Caco-2 (cell line): ENCODE measurements at places on chromosomes 4 and X. TPM values are rescaled to one million over a fixed set of nuclear protein-coding genes. Genes with fewer than 3 reads are reported as not detected.
A peak's percentile ranks its signal among the peaks of the same experiment; 100 is the strongest.

DNA sequence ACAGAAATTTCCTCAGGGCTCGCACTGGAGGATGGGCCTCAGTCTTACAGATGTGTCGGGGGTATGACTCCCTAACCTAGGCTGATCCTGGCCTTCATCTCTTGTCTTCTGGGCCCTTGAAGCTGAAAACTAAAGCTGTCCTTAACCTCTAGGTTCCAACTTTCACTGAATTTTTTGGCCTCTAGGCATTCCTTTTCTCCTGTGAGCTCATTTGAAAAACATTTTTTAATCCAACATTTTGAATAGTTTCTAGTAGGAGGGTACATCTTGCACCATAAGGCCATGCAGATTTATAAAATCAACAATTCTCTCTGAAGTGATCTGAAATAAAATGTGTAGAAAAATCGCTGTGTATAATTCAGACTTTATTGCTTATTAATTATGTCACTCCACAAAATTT is 19.7 kb downstream of the RWDD4 start:
- DNase-seq: no peak
- no peaks in the 10 kb centered on the region for H3K27me3 ChIP-seq
- no peak overlapping the region for H3K27ac ChIP-seq
- H3K36me3 ChIP-seq: no peaks in the 10 kb centered on the region
- H3K4me3 ChIP-seq: no peak overlapping the region
- no peaks in the 10 kb centered on the region for H3K4me1 ChIP-seq

DNA sequence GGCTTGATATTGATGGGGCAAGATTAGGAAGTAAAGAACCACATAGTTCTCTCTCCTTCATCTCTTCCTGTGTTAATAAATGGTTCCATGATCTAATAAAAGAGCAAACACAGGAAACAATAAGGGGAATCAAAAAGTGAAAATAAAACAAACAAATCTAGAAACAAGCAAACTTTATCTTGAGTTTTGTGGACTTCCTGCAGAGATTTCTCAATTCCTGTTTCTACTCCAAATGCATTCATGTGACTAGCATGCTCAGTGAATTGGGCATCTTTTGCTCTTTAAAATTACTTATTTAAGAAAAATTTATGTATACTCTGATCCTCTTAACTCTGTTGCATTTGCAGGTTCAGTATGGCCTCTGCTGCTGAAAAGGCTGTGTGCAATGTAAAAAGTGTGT is 682.0 kb downstream of the KCTD8 start:
- H3K36me3 ChIP-seq: no peaks in the 10 kb centered on the region
- H3K27ac ChIP-seq: no peak overlapping the region
- no peaks in the 10 kb centered on the region for H3K27me3 ChIP-seq
- no peak overlapping the region for H3K4me3 ChIP-seq
- DNase-seq: no peak

DNA sequence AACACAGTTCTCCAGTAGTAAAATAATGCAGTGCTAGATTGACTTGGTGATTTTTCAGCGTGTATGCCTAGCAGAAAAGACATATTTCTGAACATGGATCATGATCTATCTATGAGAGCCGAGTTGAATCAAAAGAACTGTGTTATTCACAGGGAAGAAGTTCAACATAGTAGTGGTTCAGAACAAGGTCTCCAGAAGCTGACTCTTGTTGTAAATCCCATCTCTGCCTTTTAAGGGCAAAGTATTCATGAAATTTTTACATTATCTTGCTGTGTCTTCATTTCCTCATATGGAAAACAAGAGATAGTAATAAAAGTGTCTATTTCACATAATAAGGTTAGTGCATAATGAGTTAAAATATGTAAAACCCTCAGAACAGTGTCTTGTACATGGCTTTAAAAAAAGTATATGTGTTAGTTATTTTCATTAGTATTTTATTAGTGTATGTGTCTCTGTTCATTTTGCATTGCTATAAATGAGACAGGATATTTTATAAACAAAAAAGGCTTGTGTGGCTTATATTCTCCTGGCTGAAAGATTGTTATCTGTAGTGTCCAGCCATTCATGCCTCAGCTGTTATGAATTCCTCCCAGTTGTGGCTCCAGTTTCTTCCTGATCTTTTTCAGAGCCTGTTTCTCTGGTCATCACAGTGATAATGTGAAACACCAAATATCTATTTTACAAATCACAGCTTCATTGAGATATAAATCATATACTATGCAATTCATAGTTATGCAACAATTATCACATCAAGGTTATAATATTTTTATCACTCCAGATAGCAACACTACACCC is 1351.2 kb downstream of the STIM2 start:
- no peak for DNase-seq
- no peak overlapping the region for H3K4me3 ChIP-seq
- H3K4me1 ChIP-seq: no peaks in the 10 kb centered on the region
- no peak overlapping the region for H3K27ac ChIP-seq

Gene MAGEA8
- not detected in 2 replicates for total RNA-seq

GRCh38 chrX:130902783-130903613 is at the start of gene ENOX2:
Gene ENOX2 (minus strand): TSS chrX:130903209. CDS start chrX:130703216, 199,993 bp downstream.
- no peak within 1 kb of the TSS for H3K27ac ChIP-seq
- H3K4me3 ChIP-seq: peak within 1 kb of the TSS; percentile 64
- peak; percentile 95 for DNase-seq
- no peaks in the 10 kb centered on the region for H3K27me3 ChIP-seq

Gene RRH
- total RNA-seq: 0.34 and 0.37 TPM in 2 replicates

DNA sequence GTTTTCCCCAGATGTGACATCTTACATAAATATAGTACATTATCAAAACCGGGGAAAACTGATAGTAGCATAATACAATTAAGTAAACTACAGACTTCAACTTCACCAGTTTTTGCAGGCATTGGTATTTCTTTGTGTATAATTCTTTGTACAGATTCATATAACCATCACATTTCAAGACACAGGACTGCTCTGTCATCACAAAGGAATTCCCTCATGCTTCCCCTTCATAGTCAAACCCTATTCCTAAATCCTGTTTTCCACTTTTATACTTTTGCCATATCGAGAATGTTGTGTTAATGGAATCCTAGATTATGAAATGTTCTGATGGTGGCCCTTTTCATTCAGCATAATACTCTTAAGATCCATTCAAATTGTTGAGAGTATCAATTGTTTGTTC is 36.0 kb downstream of the STIM2 start:
- no peak overlapping the region for H3K27ac ChIP-seq
- no peaks in the 10 kb centered on the region for H3K4me1 ChIP-seq
- no peaks in the 10 kb centered on the region for H3K36me3 ChIP-seq
- DNase-seq: no peak
- no peaks in the 10 kb centered on the region for H3K27me3 ChIP-seq

Gene AREG
- total RNA-seq: 146 and 162 TPM in 2 replicates

DNA sequence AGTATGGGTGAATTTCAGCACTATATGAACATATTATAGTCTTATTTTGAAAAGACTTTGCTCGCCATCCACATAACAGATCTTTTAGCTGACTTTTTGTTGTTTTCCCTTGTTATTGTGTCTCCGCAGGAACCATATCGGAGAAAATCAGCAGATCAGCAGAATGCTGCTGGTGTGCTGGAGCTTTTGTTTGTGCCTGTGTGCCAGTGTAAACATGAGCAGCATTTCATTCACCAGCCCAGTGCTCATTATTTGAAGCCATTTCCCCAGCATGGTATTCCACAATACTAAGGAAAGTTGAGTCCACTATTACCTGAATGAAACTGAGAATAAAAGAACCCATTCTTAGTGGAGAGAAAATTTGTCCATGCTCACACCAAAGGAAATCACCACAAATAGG is 261.8 kb upstream of the ARX start:
- H3K4me1 ChIP-seq: no peaks in the 10 kb centered on the region
- DNase-seq: no peak
- no peaks in the 10 kb centered on the region for H3K27me3 ChIP-seq
- H3K36me3 ChIP-seq: no peaks in the 10 kb centered on the region
- H3K27ac ChIP-seq: no peak overlapping the region

- no peak overlapping the region for H3K27ac ChIP-seq
- H3K4me3 ChIP-seq: no peak overlapping the region
- H3K4me1 ChIP-seq: no peaks in the 10 kb centered on the region
- no peaks in the 10 kb centered on the region for H3K27me3 ChIP-seq
These were observed 45.9 kb downstream of the VSIG4 start for GRCh38 chrX:65993915-65994460.

- H3K36me3 ChIP-seq: no peaks in the 10 kb centered on the region
- no peaks in the 10 kb centered on the region for H3K27me3 ChIP-seq
- no peaks in the 10 kb centered on the region for H3K4me1 ChIP-seq
These were observed 18.5 kb downstream of the PDK3 start for GRCh38 chrX:24483596-24483995.

GRCh38 chr4:39043861-39044363 is 11.7 kb upstream of the TMEM156 start:
- peak overlapping the region; percentile 92 for H3K27ac ChIP-seq
- H3K4me3 ChIP-seq: peak overlapping the region; percentile 42
- no peaks in the 10 kb centered on the region for H3K36me3 ChIP-seq
- H3K27me3 ChIP-seq: no peaks in the 10 kb centered on the region

GRCh38 chr4:123676890-123677229 is 280.3 kb downstream of the SPRY1 start:
- no peak overlapping the region for H3K27ac ChIP-seq
- no peaks in the 10 kb centered on the region; the same call in 1 of the 2 replicates for H3K4me1 ChIP-seq
- H3K27me3 ChIP-seq: no peaks in the 10 kb centered on the region
- H3K4me3 ChIP-seq: no peak overlapping the region
- H3K36me3 ChIP-seq: no peaks in the 10 kb centered on the region

DNA sequence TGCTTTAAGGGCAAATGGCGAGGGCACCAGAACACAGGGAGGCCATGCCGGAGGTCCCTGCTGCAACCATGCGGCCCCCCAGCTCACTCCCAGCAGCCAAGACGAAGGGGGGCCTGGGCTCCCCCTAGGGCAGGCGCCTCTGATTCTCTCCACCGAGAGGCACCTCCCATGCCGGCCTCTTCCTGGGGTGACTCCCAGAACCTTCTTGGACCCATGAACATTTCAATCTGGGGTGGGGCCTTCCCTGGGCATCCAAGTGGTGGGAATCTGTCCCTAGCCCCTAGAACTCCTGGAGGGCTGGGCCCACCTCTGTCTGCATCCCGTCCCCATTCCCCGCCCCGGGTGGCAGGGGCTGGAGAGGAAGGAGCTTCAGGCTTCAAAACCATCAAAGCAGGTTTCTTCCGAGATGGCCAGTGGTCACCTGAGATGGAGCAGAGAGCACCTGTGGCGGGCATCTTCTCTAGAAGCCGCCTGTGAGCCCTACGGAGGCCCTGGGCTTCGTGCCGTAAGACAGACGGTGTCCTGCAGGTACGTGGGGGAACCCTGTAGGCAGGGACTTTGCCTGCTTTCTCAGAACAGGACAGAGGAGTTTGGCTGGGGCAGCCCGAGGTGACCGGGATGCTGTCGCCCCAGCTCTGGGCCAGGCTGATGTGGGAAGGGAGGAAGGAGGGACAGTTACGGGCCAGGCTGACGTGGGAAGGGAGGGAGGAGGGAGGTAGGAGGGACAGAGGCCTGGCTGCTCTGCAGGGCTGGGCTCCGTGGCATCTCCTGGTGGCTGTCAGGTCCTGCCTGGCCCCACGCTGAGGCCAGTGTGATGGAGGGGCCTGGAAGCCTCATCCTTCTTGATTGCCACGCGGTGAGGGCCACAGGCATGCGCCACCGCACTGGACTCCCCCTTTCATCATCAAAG is 6.8 kb upstream of the SLC25A6 start:
- peaks cover 1% of the 10 kb centered on the region; the same call in 1 of the 2 replicates for H3K36me3 ChIP-seq
- no peak overlapping the region for H3K4me3 ChIP-seq
- no peaks in the 10 kb centered on the region for H3K4me1 ChIP-seq
- H3K27me3 ChIP-seq: no peaks in the 10 kb centered on the region

Gene P2RY8
- not detected in 2 replicates for total RNA-seq

- no peaks in the 10 kb centered on the region for H3K36me3 ChIP-seq
- H3K27ac ChIP-seq: peak overlapping the region; percentile 35
- no peaks in the 10 kb centered on the region for H3K27me3 ChIP-seq
- H3K4me3 ChIP-seq: peak overlapping the region; percentile 87
- H3K4me1 ChIP-seq: peaks cover 29% of the 10 kb centered on the region
These were observed 654 bp upstream of the STS start for GRCh38 chrX:7146703-7147412.

GRCh38 chr4:76156635-76157034 is 8.4 kb upstream of the NUP54 start:
- H3K36me3 ChIP-seq: no peaks in the 10 kb centered on the region
- no peak overlapping the region for H3K4me3 ChIP-seq
- no peak for DNase-seq
- H3K27ac ChIP-seq: no peak overlapping the region
- H3K4me1 ChIP-seq: no peaks in the 10 kb centered on the region

DNA sequence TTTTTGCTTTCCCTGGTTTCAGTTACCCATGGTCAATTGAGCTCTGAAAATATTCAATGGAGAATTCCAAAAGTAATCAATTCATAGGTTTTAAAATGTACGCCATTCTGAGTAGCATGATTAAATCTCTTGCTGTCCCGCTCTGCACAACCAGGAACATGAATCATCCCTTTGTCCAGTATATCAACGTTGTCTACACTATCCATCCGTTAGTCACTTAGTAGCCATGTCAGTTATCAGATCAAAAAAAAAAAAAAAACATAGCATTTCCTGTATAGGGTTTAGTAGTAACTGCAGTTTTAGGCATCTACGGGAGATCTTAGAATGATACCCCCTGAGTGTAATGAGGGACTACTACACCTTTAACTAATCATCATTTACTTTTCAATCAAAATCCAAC is 15.1 kb downstream of the LAMP2 start:
- no peak overlapping the region for H3K4me3 ChIP-seq
- H3K4me1 ChIP-seq: no peaks in the 10 kb centered on the region
- H3K36me3 ChIP-seq: no peaks in the 10 kb centered on the region
- DNase-seq: no peak

DNA sequence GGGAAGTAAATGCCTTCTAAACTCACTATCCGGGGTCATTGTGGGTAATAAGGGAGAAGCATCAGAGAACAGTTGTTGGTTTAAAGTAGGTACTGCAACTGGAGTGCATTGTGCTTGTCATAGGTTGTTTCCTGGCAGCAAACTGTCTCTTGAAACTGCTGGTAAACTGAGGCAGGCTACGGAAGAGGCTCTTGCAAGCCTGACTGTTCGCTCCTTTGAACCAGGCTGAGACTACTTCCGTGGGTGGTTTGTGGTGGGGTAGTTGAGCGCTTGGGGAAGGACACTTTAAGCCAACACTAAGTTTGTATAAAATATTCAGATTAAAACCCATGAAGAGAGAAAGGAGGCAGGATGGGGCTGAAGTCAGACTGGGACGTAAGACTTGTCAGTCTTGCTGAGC is 45.2 kb upstream of the WDR1 start:
- H3K36me3 ChIP-seq: no peaks in the 10 kb centered on the region
- no peaks in the 10 kb centered on the region for H3K27me3 ChIP-seq
- no peak overlapping the region for H3K4me3 ChIP-seq
- no peak for DNase-seq

DNA sequence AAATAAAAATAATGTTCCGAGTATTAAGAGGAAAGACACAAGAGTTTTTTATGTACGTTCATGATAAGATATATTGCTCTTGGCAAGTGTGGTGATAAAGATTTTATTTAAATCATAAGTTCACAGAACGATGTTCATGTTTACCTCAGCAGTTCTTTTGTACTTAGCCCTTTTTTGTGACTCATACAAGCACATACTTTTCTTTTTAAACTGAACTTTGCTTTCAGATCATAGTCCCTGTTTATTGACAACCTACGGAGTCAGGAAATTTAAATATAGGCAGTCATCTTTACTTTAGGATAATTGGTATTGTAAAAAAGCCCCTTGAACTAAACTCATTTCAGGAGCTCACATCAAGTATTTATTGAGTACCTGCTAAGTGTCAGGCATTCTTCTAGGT is 1.3 kb upstream of the CTSO start:
- H3K4me1 ChIP-seq: peaks cover 19% of the 10 kb centered on the region
